ENCODE measurements at places on chromosomes 7 and 10.

- peak; percentile 19 for DNase-seq
Measured at GRCh38 chr10:88076027-88076880, 212.8 kb downstream of the PTEN start.

GRCh38 chr7:142964502-142965246, 2.5 kb upstream of the KEL start:
- no peak for DNase-seq

DNA sequence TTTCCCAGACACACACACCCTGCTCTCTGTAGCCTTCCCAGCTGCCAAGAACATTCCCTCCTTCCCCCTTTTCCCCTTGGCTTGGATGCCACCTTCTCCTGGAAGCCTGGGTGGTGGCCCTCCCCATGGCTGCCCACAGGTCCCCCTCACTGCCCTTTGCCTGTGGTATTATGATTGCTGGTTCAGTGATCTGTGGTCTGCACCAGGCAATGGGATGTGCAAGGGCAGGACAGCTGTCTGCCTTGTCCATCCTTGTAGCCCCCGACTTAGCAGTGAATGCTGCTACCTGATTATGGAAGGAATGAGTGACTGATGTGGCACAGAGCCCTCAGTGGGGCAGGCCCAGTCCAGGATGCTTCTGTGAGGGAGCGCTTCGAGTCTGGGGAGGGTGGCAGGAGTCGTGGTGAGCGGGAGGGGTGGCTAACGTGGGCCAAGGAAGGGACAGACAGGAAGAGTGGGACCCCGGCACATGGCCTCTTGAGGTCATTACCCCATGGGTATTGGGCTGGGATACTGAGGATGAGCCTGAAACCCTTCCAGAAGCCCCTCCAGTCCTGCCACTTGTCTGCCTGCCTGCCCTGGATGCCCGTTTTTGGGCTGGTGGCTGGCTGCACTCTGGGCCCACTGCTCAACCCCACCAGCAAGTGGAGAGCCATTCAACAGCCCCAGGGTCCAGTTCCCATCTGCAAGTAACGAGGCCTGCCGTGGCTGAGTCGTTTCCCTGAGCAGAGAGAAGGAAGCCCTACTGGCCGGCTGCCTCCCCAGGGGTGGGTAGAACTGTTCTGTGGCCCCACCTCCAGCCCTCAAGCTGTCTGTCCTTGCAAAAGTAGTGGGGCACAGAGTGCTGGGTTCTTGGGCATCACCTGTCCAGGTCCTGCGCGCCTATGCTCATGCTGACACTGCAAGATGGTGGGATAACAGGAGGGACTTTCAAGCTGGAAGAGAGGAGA, 8.8 kb downstream of the CHST3 start:
- no peak for DNase-seq

- no peak for DNase-seq
Measured at GRCh38 chr10:102770792-102771191, 27.0 kb downstream of the WBP1L start.

DNA sequence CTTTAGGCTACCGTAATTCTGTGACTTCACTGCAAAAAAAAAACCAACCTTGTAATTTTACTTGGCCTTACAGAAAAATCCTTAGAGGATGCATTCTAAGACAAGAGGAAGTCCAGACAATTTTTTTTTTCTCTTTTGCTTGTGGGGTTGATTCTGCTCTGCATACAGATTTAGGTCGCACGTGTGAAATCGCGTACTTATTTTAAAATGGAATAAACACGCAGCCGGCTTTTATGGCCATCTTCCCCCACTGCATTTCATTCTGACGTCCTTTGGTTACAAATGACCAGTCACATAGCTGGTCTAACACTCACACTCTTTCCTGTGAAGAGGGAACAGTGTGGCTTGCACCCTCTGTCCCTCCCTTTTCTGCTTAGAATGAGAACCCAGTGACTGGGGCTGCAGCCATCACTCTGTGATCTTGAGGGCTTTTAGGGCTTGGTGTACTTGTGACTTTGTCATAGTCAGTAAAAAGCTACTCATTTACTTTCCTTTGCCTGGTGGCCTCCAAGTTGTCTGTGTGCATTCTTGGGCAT, 63.6 kb upstream of the CARD11 start:
- DNase-seq = no peak

GRCh38 chr10:5581670-5582566, 57.2 kb downstream of the CALML3 start:
- no peak for DNase-seq

- DNase-seq = no peak
Measured at GRCh38 chr7:84502239-84502638, 307.6 kb upstream of the SEMA3A start.

DNA sequence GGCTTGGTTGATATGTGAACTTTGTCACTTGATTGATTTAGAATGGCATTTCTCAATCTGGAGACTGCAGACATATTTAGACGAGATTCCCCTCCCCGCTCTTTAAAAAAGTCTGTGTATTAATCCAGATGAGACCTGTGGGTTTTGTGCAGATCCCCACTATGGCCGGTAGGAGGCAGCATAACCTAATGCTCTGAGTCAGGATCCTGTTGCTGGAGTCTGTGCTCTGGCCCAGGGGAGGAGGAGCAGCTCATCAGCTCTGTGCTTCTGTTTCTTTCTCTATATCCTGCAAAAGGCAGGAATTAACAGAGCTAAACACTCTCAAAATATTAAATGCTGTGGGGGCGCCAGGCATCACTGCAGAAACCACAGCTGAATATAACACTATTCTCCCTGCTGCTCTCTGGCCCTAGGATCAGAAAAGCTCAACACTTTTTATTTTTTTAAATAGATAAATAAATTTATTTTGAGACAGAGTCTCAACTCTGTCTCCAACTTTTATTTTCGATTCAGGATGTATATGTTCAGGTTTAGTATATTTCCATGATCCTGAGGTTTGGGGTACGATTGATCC, 23.9 kb upstream of the SEPHS1 start:
- DNase-seq = peak; percentile 86

GRCh38 chr7:5854738-5855137, 25.9 kb upstream of the OCM start:
- DNase-seq = no peak

- no peak for DNase-seq
Measured at GRCh38 chr10:51010977-51011376, 63.3 kb upstream of the PRKG1 start.

- no peak for DNase-seq
Measured at GRCh38 chr7:2212906-2213305, 19.8 kb downstream of the MAD1L1 start.

DNA sequence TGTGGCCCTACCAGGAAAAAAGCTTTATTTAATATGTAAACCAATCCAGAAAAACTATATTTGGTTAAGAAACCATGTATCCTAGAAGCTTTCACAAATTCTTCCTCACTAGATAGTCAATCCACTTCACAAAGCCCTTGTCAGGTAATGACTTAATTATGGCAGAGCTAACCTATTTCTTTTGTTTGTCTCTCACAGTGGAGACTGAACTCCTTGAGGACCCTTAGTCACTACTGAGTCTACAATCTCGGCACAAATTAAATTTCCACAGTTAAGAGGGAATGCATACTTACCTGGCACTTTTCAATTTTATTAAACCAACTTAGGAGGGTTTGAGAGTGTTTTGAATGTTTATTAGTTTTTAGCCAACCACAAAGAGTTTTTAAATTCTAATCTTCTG, 23.0 kb downstream of the WAPL start:
- DNase-seq = no peak

DNA sequence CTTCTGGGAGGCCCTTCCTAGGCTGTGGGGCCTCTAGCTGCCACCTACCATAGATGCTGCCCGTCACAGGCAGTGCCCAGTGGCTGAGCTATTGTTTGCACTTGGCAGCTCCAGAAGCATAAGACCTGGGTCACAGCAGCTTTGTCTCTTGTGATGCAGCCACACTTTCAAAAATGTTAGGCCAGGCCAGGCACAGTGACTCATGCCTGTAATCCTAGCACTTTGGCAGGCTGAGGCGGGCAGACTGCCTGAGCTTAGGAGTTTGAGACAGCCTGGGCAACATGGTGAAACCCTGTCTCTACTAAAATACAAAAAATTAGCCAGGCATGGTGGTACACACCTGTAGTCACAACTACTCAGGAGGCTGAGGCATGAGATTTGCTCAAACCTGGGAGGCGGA, 9.5 kb upstream of the KAZALD1 start:
- no peak for DNase-seq

DNA sequence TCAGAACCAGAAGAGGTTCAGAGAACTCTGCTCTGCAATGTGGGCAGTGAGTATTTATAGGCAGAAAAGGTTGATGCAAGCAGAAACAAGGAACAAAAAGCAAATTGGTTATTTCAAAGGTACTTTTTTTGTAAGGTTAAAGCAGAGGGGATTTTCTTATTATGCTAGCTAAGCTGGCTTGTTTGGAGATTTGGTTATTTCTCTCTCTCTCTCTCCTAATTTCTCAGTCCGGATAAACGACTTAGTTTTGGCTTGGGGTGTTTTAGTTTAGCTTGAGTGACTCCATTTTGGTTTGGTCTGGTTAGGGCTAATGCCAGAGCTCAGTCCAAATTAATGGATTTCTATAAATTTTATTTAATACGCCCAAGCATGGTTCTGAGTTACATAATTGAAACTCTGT, 566.8 kb downstream of the SH2D4B start:
- no peak for DNase-seq

- peak; percentile 28 for DNase-seq
Measured at GRCh38 chr7:38368191-38368605, 94.8 kb upstream of the TARP start.

- no peak for DNase-seq
Measured at GRCh38 chr7:102450242-102450641, 14.4 kb downstream of the ALKBH4 start.

GRCh38 chr10:88787463-88787862, 15.1 kb upstream of the LIPM start:
- no peak for DNase-seq

GRCh38 chr10:22723343-22723779, 9.0 kb upstream of the PIP4K2A start:
- no peak for DNase-seq

GRCh38 chr10:62577666-62578291, 203.6 kb downstream of the ZNF365 start:
- DNase-seq = no peak

DNA sequence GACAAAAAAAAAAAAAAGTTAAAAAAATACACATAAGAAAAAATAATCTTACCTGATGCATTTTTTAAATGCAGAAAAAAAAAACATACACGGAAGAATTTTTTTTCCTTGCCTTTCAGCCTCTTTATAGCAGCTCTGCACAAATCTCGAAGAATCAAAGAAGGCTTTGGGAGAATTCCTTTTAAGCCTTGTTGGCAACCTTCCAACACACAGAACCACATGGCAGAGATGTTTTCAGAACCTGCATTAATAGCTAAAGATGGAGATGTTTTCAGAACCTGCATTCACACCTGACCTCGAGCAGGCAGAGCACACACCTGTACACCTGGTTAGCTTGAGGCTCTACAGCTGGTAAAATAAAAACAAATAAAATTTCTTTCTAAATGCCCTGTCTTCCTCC, 65.6 kb downstream of the DOCK4 start:
- no peak for DNase-seq

DNA sequence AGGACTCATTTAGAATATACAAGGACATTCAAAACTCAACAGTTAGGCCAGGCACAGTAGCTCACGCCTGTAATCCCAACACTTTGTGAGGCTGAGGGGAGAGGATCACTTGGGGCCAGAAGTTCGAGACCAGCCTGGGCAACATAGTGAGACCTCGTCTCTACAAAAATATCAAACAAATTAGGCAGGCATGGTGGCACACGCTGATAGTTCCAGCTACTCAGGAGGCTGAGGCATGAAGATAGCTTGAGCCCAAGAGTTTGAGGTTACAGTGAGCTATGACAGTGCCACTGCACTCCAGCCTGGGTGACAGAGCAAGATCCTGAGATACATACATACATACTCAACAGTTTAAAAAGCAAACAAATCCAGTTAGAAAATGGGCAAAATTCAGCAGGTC, 44.9 kb downstream of the GNA12 start:
- no peak for DNase-seq

DNA sequence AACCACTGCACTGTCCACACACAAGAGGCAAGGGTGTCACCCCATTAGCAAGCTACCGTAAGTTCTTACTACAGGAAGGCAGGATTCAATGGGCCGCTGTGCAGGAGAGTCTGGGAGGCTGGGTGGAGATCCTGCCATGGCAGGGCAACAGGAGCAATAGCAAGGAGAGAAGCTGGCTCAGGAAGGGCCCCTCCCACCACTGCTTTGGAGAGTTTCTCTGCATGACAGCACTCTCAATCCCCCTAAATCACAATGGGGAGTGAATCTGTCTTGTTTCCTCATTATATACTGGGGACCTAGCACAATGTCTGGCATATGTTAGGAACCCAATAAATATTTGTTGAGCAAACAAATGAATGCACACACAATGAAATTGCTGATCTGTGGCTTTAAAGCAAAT, 83.2 kb upstream of the SFMBT2 start:
- DNase-seq = no peak

DNA sequence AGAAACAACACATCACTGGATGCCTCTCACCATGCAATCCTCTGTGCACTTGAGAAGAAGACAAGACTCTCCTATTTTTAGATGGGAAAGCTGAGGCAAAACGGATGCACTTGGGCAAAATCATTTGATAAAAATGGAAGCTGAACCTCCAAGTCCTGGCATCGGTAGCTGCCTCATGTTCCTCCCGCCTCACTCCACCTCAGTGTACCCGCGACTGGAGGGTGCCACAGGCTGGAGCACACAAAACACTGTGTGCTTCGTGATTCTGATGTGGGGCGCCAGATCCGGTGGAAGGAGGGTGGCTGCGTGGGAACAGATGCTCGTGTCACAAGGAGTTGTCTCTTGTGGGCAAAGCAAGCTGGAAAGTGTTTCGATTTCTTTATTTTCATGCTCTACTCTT, 41.3 kb downstream of the TAS2R41 start:
- no peak for DNase-seq

GRCh38 chr7:149692557-149692982, 80.8 kb downstream of the ZNF467 start:
- no peak for DNase-seq

DNA sequence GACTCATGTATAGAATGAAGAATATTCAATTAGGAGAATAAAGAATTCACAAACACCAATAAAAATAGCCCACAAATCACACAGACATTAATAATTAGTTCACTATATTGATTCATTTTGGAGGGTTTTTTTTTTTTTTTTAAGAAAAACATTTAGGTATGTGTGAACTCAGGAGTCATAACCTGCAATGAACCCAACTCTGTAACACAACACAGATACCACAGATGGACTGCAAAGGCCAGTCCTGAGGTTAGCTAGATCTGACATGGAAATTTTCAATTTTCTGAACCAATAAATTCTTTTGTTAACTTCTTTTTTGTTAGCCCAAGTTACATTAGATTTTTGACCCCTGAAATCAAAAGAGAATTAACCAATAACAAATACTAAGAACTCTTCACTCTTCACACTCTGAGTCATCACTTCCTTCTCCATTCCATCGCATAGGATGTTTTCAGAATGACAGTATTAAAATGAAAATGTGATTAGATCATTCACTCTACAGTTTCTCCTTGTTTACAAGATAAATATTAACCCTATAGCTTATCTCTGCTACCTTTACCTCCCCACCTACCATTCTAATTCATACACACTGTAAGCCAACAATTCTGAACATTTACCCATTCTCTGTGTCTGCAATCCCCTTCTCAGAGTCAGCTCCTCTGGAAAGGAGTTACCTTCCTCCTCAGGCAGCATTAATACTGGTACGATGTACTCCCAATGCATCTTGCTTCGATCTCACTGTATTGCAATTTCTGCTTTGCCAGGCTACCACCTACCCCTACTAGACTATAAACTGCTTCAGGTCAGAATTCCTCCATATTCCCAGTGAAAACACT, 141.5 kb downstream of the LRRN3 start:
- no peak for DNase-seq

GRCh38 chr10:121182219-121182618, 331.1 kb downstream of the WDR11 start:
- no peak for DNase-seq

- no peak for DNase-seq
Measured at GRCh38 chr10:102791754-102792395, 45.3 kb downstream of the CYP17A1 start.
